ENCODE measurements at places on chromosomes 4 and X. TPM values are rescaled to one million over a fixed set of nuclear protein-coding genes. Genes with fewer than 3 reads are reported as not detected.

GRCh38 chr4:97587912-97588311 is 555.4 kb downstream of the STPG2 start:
- no peaks in the 10 kb centered on the region for H3K27me3 ChIP-seq
- no peak overlapping the region for H3K4me3 ChIP-seq
- no peaks in the 10 kb centered on the region for H3K36me3 ChIP-seq
- DNase-seq = no peak

GRCh38 chrX:153968754-153969124 is 2.9 kb downstream of the HCFC1 start:
- peaks cover 48% of the 10 kb centered on the region for H3K4me1 ChIP-seq
- H3K27me3 ChIP-seq = no peaks in the 10 kb centered on the region
- H3K36me3 ChIP-seq = no peaks in the 10 kb centered on the region
- H3K4me3 ChIP-seq = peak overlapping the region; percentile 100

- no peak for DNase-seq
- H3K4me1 ChIP-seq = peaks cover 11% of the 10 kb centered on the region
- peaks cover 10% of the 10 kb centered on the region for H3K36me3 ChIP-seq
- H3K4me3 ChIP-seq = no peak overlapping the region
Observed at GRCh38 chr4:55364691-55365344, 18.8 kb downstream of the SRD5A3 start.

GRCh38 chr4:7055111-7055989 is 12.2 kb downstream of the TADA2B start:
- H3K27ac ChIP-seq = no peak overlapping the region
- no peaks in the 10 kb centered on the region for H3K27me3 ChIP-seq
- peaks cover 12% of the 10 kb centered on the region for H3K36me3 ChIP-seq
- H3K4me1 ChIP-seq = peaks cover 6% of the 10 kb centered on the region

GRCh38 chr4:123871341-123871740 is 474.7 kb downstream of the SPRY1 start:
- no peak overlapping the region for H3K27ac ChIP-seq
- peaks cover 28% of the 10 kb centered on the region for H3K4me1 ChIP-seq
- no peak for DNase-seq
- no peaks in the 10 kb centered on the region for H3K36me3 ChIP-seq
- no peaks in the 10 kb centered on the region for H3K27me3 ChIP-seq

- peaks cover 2% of the 10 kb centered on the region for H3K27me3 ChIP-seq
- H3K27ac ChIP-seq = no peak overlapping the region
- H3K36me3 ChIP-seq = peaks cover 2% of the 10 kb centered on the region
- DNase-seq = no peak
Observed at GRCh38 chr4:8340781-8341241, 71.3 kb downstream of the HTRA3 start.

- peaks cover 2% of the 10 kb centered on the region for H3K36me3 ChIP-seq
- no peak overlapping the region for H3K4me3 ChIP-seq
- DNase-seq = no peak
- no peaks in the 10 kb centered on the region for H3K4me1 ChIP-seq
- H3K27me3 ChIP-seq = peaks cover 35% of the 10 kb centered on the region
Observed at GRCh38 chrX:791479-792034, 161.0 kb downstream of the SHOX start.

- H3K4me1 ChIP-seq = no peaks in the 10 kb centered on the region
- DNase-seq = no peak
- no peaks in the 10 kb centered on the region for H3K27me3 ChIP-seq
- no peak overlapping the region for H3K4me3 ChIP-seq
- no peak overlapping the region for H3K27ac ChIP-seq
Observed at GRCh38 chrX:149522916-149523315, 17.8 kb upstream of the IDS start.

GRCh38 chr4:168585168-168586091 is 88.6 kb downstream of the PALLD start:
- H3K36me3 ChIP-seq = peaks cover 10% of the 10 kb centered on the region
- peak overlapping the region; percentile 94 for H3K27ac ChIP-seq
- H3K27me3 ChIP-seq = no peaks in the 10 kb centered on the region
- DNase-seq = no peak

GRCh38 chr4:31272331-31273061 is 552.3 kb downstream of the PCDH7 start:
- DNase-seq = no peak
- peaks cover 3% of the 10 kb centered on the region for H3K4me1 ChIP-seq
- no peak overlapping the region for H3K4me3 ChIP-seq
- H3K27ac ChIP-seq = no peak overlapping the region

- H3K4me3 ChIP-seq = no peak overlapping the region
- peaks cover 4% of the 10 kb centered on the region for H3K36me3 ChIP-seq
- peak overlapping the region; percentile 45 for H3K27ac ChIP-seq
- peaks cover 58% of the 10 kb centered on the region for H3K4me1 ChIP-seq
Observed at GRCh38 chr4:1207603-1208265, 35.4 kb upstream of the SPON2 start.

GRCh38 chr4:151039733-151040132 is 24.6 kb upstream of the LRBA start:
- no peaks in the 10 kb centered on the region for H3K27me3 ChIP-seq
- DNase-seq = no peak
- H3K27ac ChIP-seq = no peak overlapping the region
- no peak overlapping the region for H3K4me3 ChIP-seq
- no peaks in the 10 kb centered on the region for H3K36me3 ChIP-seq

- no peaks in the 10 kb centered on the region for H3K27me3 ChIP-seq
- no peaks in the 10 kb centered on the region for H3K36me3 ChIP-seq
- H3K4me1 ChIP-seq = peaks cover 27% of the 10 kb centered on the region
- peak overlapping the region; percentile 3 for H3K27ac ChIP-seq
- DNase-seq = peak; percentile 72
Observed at GRCh38 chrX:38220024-38220414, 652 bp downstream of the SRPX start.

- DNase-seq = no peak
- H3K36me3 ChIP-seq = no peaks in the 10 kb centered on the region
- no peaks in the 10 kb centered on the region for H3K27me3 ChIP-seq
- no peak overlapping the region for H3K4me3 ChIP-seq
- peaks cover 51% of the 10 kb centered on the region for H3K4me1 ChIP-seq
- no peak overlapping the region for H3K27ac ChIP-seq
Observed at GRCh38 chr4:185870366-185870765, 58.4 kb upstream of the SORBS2 start.

DNA sequence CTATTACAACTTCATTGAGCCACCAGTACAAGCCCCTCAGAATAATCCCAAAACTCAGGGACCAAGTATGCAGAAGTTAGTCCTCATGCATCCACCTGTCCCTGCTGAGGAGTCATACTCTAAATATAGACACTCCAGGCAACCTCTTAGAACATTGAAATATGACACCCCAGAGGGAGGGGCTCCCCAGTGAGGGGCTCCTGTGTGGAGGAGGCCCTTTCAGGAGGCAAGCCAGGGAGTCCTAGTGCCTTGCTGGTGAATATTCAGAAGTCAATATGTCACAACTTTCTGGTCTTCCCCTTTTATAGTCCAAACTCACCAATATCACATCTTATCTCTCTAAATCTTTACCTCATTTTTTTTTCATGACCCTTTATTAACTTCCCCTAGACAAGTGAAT is 1.6 kb upstream of the ARMCX6 start:
- H3K4me3 ChIP-seq = no peak overlapping the region
- H3K36me3 ChIP-seq = peaks cover 10% of the 10 kb centered on the region
- H3K27me3 ChIP-seq = no peaks in the 10 kb centered on the region

DNA sequence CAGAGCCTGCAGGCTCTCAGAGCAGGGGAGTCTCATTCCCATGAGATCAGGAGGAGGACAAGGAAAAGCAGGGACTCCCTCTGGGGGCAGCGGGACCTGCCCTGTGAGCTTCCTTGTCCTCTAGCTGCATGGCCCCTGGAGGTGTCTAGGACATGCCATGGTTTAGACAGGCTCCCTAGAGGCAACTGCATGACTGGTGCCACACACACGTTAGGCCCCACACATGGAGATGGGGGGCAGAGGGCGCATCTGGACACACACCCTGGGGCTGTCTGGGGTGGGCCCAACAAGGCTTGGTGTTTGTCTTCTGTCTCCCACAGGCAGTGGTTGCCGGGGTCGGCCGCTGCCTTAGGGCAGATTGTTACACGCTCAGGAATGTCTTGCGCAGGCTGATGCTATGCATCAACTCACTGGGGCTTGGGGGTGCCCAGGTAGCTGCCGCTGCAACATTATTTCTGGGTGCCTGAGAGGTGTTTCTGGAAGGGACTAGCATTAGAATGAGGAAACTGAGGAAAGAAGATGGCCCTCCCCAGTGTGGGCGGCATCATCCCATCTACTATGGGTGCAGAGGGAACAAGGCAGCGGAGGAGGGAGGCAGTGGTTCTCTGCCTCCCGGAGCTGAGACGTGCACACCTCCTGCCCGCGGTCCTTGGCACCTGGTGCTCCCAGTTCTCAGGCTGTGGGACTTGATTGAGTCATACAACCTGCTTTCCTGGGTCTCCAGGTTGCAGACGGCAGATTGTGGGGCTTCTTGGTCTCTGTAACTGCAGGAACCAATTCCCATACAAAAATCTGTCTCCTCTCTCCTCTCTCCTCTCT is 32.1 kb upstream of the GPR78 start:
- H3K27ac ChIP-seq = no peak overlapping the region
- H3K36me3 ChIP-seq = peaks cover 1% of the 10 kb centered on the region
- H3K4me3 ChIP-seq = no peak overlapping the region
- peaks cover 3% of the 10 kb centered on the region for H3K27me3 ChIP-seq
- no peak for DNase-seq
- peaks cover 9% of the 10 kb centered on the region for H3K4me1 ChIP-seq

DNA sequence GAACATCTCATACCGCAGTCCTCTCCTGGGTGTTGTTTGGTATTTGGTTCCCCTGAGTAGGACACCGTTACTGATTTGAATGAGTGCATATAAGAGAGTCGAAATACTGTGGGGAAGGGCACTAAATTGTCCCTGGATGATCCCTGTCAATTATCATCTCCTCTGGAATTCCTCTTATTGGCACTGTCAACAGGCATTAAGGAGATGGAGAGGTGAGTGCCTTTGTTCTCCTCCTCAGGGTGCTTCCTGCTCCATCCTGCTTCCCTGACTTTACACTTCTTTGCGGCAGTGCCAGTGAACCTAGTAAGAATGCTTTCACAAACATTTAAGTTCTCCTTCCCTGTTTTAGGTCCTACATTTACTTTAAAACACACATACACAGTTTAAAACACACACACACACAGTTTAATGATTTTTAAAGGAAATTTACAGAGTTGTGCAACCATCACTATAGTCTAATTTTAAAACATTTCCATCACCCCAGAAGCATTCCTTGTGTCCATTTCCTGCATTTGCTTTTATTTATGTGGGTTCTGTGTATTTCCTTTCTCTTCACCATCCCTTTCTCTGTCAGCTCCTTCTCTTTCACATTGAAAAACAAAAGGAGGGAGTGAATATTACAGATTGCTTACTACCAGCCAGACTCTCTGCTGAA is 20.9 kb upstream of the ZRSR2 start:
- DNase-seq = no peak
- peaks cover 4% of the 10 kb centered on the region for H3K36me3 ChIP-seq
- peaks cover 3% of the 10 kb centered on the region for H3K27me3 ChIP-seq
- no peak overlapping the region for H3K4me3 ChIP-seq

- H3K4me3 ChIP-seq = no peak overlapping the region
- H3K4me1 ChIP-seq = peaks cover 53% of the 10 kb centered on the region
- H3K27ac ChIP-seq = peak overlapping the region; percentile 72
- H3K27me3 ChIP-seq = no peaks in the 10 kb centered on the region
Observed at GRCh38 chr4:151202381-151202780, 74.6 kb upstream of the PRSS48 start.

DNA sequence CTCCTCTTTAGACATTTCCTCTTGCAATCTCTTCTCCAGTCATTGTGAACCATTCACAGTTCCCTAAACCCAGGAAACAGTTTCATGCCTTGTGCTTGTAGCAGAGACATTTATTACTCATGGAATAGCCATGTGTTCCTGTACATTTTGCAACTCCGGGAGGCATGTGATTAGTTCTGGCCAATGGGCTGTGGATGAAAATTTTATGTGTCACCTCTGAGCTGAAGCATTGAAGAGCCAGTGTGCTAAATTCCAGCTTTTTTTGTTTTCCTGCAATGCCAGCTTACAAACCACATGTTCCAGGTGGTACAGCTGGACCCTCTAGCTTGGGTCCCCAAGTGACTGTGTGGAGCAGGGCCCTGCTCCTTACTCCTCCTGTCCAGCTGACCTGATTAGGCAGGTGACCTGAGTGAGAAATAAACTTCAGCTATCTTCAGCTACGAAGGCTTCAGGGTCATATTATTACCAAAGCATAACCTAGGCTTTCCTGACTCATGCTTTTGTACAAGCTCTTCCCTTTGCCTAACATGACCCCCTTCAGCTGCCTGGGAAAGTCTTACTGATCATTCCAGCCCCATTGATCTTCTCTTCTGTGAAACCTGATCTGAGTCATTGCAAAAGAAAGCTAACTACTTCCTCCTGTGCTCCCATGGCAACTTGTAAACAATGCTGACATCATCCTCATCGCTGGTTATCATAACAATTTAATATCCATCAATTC is 200.4 kb downstream of the PTTG2 start:
- H3K36me3 ChIP-seq = peaks cover 4% of the 10 kb centered on the region
- H3K4me3 ChIP-seq = no peak overlapping the region
- DNase-seq = no peak
- H3K27ac ChIP-seq = peak overlapping the region; percentile 45

DNA sequence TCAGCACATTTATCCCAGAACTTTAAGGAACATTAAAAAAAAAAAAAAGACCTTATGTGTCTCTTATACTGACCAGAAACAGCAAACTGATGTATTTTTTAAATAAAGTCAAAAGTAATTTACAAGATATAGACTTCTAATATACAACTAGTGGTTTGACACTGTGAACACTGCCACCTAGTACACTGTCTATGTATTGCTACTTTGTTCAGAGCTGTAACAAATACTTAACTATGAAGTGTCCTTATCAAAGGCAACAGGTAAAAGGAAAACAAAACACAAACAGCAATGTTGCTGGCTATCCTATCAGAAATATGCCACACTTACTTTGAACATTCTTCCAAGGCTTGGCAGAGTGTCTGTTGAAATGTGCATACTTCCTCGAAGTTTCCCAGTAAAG is 60.4 kb downstream of the CD40LG start:
- H3K36me3 ChIP-seq = no peaks in the 10 kb centered on the region
- H3K27ac ChIP-seq = no peak overlapping the region
- H3K27me3 ChIP-seq = no peaks in the 10 kb centered on the region
- no peak for DNase-seq

DNA sequence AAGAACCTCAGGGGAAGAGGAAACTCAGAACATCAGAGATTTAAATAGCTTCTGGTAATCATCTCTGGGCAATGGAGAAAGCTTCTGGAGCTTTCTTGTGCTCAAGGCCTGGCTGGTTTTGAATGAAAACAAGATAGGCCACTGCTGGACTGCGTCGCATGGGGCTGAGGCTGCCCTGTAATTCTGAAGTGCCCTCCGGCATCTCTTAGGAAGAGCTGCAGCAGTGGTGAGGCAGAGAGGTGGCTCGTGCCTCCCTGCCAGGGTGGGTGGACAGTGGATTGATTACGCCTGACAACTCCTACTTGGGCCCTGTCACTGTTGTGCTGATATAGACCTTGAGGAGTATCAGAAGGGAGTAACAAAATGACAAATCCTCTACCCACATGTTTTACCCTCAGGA is 279.7 kb downstream of the NR3C2 start:
- peaks cover 10% of the 10 kb centered on the region for H3K27me3 ChIP-seq
- no peaks in the 10 kb centered on the region for H3K36me3 ChIP-seq
- H3K27ac ChIP-seq = no peak overlapping the region

GRCh38 chr4:103400405-103400804 is 202.3 kb upstream of the CENPE start:
- no peak for DNase-seq
- no peaks in the 10 kb centered on the region for H3K4me1 ChIP-seq
- H3K4me3 ChIP-seq = no peak overlapping the region

- peaks cover 6% of the 10 kb centered on the region for H3K36me3 ChIP-seq
- H3K4me3 ChIP-seq = no peak overlapping the region
- H3K27ac ChIP-seq = no peak overlapping the region
- DNase-seq = no peak
- H3K27me3 ChIP-seq = no peaks in the 10 kb centered on the region
Observed at GRCh38 chr4:144384408-144384807, 243.9 kb upstream of the GYPA start.

SPACA5 gene
- not detected for total RNA-seq

KLB gene
- total RNA-seq = not detected

VGLL1 gene
- total RNA-seq = not detected

AWAT1 gene
- total RNA-seq = not detected

SLC10A7 gene
- 7.6 TPM for total RNA-seq

RAB28 gene
- total RNA-seq = 14.6 TPM

Data from chondrocyte (in vitro differentiated cells).